Effector memory CD4-positive, alpha-beta T cell (primary cell): ENCODE measurements at places on chromosomes 6 and 20.

GRCh38 chr6:2126351-2126750 lies 119.1 kb downstream of the GMDS start:
- DNase-seq: no peak

DNA sequence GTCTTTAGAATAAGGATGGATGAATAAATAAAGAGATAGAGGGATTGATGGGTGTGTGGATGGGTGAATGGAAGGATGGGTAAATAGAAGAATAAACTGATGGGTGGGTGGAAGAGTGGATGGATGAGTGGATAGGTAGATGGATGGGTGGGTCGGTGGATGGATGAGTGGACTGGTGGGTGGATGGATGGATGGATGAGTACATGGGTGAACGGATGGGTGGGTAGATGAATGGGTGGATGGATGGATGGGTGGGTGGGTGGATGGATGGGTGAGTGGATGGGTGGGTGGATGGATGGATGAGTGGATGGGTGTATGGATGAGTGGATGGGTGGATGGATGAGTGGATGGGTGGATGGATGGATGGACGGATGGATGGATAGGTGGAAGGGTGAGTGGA lies 65.7 kb upstream of the FOXC1 start:
- DNase-seq: no peak

- DNase-seq: no peak
Observed at GRCh38 chr6:157019733-157020132, 242.6 kb downstream of the ARID1B start.

GRCh38 chr20:60060593-60060992 lies 102.4 kb downstream of the CDH26 start:
- no peak for DNase-seq

- DNase-seq: no peak
Observed at GRCh38 chr6:96537726-96538125, 16.1 kb downstream of the UFL1 start.

DNA sequence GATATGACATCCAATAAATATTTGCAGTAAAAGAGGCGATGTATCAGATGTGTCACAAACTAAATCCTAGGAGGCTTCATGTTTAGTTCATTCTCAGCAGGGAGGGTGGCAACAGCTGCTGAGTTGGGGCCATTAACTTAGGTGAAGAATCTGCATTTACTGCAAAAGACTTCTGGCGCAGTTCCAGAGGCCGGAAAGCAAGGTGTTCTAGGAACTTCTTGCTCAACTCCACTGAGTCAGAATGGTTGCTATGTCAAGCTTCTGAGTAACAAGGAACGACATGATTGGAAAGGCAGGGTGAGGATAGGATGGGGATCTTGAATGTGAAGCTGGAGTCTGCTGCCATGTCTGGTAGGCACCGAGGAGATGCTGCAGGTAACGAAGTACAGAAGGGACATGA lies 11.7 kb downstream of the ADNP start:
- DNase-seq: no peak

DNA sequence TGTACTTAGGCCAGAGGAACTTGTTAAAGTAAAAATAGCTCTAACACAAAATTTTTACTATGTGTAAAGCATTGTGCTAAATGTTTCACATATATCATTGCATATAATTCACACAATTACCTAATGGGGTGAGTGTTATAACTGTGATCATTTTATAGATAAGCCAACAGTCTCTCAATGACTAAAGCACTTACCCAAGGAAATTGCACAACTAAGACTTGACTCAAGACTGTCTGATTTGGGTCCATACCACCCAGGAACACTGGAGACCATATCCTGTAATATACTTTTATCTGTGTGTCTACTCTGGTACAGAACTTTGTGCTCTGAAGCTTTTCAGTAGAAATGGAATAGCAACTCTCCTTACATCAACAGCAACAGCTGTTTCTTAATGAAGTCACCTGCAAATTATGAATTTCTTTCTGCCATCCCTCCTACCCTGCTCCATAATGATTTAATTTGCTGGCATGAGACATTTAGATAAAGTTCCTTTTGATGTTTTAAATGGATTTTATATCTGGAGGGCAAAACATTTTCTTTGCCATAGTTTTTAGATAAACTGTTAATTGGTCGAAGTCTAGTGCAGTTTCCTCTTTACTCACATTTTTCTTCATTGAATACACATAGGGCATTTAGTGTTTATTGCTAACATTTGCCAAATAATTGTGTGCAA lies 47.5 kb downstream of the TSPYL4 start:
- no peak for DNase-seq

DNA sequence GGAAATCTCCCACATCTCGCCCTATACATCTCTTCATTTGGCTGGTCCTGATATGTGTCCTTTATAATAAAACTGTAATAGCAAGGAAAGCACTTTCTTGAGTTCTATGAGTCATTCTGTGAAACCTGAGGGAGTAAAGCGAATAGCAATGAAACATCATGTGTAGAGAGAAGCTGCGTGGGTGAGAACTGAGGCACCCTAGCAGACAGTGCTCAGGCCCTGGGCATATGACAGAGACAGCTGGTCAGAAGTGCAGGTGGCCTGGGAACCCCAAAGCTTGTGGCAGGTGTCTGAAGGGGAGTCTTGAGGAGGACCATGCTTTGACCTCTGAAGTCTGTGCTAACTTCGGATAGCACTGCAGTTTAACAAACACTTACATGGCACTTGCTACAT lies 1.3 kb upstream of the BLOC1S5 start:
- DNase-seq: no peak

GRCh38 chr6:1625794-1626435 lies 16.2 kb downstream of the FOXC1 start:
- no peak for DNase-seq

DNA sequence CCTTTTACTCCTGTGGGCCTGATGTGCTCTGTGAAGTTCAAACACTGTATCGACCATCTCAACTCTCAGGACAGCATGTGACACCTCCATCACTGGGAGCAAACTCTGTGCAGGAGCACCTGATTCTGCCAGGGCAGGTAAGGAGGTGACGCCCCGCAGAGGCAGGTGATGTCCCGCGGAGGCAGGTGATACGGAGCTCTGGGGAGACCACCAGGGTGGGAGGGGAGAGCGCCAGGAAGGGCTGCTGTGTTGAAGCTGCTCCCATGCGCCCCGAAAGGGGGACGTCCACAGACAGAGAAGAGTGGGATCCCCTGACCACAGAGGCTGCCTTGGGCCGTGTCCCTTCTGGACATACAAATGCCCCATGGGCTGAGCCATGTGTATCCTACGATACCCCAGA lies 58.3 kb downstream of the DACT2 start:
- DNase-seq: no peak

DNA sequence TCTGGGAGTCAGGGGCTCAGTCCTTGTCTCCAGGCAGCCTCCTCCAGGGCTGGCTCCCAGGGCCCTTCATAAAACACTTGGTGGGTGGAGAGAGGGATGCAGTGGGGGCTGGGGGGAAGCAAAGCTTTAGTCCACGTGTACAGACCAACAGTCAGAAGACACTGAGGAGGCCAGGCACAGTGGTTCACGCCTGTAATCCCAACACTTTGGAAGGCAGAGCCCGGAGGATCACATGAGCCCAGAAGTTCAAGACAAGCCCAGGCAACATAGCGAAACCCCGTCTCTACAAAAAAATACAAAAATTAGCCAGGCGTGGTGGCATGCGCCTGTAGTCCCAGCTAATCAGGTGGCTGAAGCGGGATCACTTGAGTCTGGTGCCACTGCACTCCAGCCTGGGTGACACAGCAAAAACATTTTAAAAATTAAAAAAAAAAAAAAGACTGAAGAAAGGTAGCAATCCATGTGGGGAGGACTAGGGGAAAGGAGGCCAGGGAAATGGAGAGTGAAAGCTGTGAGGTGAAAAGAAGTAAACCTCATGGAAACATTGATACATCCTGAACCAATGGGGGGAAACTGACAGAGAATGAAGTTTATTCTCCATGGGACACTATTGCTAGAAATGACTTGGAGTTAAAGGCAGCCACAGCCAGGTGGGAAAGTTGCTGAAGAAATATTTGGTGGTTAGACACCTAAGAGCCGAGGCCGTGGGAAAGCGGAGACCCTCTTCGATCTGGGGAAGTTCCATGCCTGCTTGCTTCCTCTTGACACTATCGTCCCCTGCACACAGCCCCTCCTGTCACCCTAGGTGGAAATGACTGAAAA lies 35.4 kb downstream of the PIM1 start:
- no peak for DNase-seq

- DNase-seq: no peak
Observed at GRCh38 chr6:42337985-42338743, 113.6 kb downstream of the TRERF1 start.

GRCh38 chr20:59470521-59470920 lies 133.8 kb upstream of the PHACTR3 start:
- DNase-seq: no peak

DNA sequence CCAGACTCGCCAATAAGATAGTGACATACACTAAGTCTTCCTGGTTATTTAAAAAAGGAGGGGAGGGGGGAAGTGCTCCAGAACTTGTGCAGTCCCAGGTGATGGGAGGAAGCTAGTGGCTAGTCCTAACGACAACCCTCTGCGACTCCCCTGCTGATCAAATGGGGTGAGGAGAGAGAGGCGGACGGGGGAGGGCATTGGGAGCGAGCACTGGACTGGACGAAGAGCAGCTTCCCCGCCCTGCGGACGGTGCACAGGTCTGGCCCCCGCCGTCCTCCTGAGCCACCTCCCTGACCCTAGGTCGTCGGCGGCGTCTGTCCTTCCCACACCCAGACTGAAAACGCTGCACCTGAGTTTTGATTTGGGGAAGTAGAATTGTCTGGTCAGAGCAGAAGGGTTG lies 2.2 kb upstream of the OLIG3 start:
- no peak for DNase-seq

DNA sequence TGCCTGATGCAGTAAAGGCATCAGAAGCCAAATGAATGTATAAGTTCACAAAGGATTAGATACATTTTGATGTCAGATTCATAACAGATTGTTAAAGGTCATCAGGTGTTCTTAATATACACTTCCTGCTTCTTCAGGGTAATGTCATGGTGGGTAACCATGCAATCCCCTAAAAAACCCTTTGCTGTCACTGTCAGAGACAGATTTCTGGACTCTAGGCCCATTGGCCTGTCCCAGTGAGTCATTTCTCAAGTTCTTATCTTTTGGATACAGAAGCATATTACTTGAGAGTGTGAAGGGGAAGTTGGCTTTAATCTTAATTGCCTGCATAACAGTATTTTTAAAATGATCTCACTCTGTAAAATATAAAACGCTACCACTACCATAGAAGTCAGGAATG lies 895.6 kb upstream of the MAP3K7 start:
- DNase-seq: no peak

DNA sequence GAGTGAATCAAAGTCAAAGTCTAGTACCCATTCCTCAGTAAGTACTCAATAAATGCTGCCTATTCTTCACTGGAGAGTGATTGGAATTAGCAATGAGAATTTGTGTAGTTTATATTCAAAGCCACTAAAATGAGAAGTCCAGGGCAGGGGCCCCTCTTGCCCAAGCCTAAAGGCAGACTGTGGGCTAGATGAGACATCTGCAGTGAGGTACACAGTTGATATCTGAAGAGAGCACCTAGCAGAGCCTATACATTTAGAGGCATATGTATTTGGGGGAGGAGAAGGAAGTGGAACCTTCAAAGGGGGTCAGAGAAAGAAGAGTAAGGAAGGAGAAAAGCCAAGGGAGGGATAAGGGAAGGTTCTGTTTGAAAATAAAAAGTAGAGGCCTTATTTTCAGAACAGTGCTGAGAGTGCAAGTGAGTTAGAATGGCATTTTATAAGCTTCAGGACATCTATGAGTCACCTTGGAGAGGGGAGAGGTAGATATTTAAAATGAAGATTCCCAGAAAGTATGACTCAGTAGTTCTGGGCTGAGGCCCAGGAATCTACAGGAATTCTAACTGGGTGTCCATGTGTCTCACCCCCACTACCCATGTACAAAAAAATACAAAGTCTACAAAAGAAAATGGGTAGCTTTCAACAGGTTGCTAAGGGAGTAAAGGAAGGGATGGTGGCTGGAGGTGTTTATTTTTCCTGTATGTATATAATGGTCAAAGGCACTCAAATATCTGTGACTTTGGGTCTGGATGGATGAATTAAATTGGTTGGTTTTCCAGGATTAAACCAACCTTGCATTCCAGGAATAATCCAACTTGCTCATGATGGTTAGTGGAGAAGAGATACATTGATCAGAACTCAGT lies 135.1 kb downstream of the ZFP64 start:
- DNase-seq: no peak

DNA sequence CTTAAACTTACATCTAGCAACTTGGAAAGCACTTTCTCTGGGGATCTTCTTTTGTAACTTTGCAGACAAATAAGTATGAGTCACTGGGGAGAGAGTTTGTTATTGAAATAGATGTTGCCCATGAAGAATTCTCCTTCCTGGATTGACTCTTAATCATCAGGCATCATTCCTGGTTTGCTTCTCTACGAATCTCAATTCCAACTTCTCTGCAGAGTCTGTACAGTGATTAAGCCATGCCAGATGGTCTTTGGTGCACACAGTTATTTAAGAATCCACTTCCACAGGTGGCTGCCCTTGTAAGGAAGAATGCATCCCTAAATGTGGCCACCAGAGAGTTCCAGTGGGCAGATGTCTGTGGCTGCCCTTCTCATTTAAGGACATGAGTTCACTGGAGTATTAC lies 25.7 kb downstream of the MYCT1 start:
- DNase-seq: no peak

DNA sequence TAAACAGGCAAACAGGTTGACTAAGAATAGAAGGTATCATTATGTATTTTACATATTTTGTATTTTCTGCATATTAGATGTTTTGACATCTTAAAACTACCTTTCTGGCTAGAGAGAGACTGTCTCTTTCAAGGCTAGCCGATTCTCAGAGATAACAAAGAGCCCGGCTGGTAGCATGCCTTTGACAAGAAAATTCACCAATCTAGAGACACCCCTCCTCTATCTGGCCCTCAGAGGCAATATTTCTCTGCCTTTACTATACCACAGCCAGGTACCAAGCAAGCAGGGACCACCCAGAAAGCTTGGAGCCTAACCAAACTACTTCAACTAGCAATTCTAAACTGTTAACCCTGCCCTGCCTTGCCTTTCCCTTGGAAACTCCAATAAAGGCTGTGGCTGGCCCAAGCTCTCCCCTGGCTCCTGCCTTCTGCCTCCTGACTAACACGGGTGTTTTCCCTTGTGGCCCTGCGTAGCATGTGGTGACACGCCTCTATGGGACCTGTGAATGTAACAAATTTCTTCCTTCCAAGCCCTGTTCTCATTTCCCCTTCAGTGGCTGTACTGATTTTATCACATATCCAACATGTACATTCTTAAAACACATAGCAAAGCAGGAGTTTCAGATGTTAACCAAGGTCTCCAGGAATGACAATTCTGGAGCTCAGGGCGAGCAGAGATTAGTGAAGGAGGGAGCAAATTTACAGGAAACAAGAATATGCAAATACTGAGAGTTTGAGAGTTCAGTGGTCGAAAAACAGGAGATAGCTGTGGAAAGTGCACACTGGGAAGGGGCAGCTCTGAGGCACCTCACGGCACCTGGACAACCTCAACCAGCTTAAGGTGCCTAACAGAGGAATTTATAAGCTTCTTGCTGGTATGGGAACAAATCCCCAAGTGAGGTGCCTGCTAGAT lies 120.8 kb downstream of the BACH2 start:
- no peak for DNase-seq

DNA sequence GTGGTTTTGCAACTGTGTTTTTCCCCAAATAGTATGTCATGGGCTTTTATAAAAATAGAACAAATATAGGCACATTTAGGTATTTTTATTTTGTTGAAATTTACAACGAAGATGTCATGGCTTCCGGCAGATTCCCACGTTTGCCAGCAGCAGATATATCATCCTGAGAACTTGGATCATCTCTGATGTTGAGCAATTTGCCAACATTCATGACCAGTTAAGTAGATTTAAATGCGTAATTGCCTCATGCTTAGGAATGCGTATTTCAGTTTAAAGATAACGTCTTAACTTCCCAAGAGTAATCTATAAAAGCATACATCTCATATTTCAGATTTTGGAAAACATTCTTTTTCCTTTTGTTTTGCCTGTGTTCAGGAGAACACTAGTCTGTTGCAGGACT lies 457.8 kb downstream of the QKI start:
- no peak for DNase-seq
